Activated CD8-positive, alpha-beta memory T cell treated with anti-CD3 and anti-CD28 coated beads, Interleukin-2, amount 10 ng/mL, durations not matched to agents 7 days and 5 days (primary cell): ENCODE measurements at places on chromosomes 12 and 14. TPM values are rescaled to one million over a fixed set of nuclear protein-coding genes. Genes with fewer than 3 reads are reported as not detected.
A peak's percentile ranks its signal among the peaks of the same experiment; 100 is the strongest.

TAS2R13 gene
- 0.45 TPM for total RNA-seq

ANO6 gene
- total RNA-seq = 21.7 TPM

PROX2 gene
- 0.44 TPM for total RNA-seq

- H3K27me3 ChIP-seq = no peaks in the 10 kb centered on the region
- H3K4me3 ChIP-seq = peak overlapping the region; percentile 95
- H3K36me3 ChIP-seq = peaks cover 23% of the 10 kb centered on the region
- H3K27ac ChIP-seq = no peak overlapping the region
- H3K4me1 ChIP-seq = peaks cover 21% of the 10 kb centered on the region
Observed at GRCh38 chr12:49187184-49187583, 1.7 kb downstream of the TUBA1A start.

GRCh38 chr12:67939611-67940010, 49.6 kb upstream of the IFNG-AS1 start:
- H3K4me3 ChIP-seq = no peak overlapping the region
- H3K36me3 ChIP-seq = no peaks in the 10 kb centered on the region
- H3K4me1 ChIP-seq = no peaks in the 10 kb centered on the region
- H3K27me3 ChIP-seq = peaks cover 10% of the 10 kb centered on the region
- no peak overlapping the region for H3K27ac ChIP-seq
- DNase-seq = no peak

- peaks cover 17% of the 10 kb centered on the region for H3K4me1 ChIP-seq
- no peaks in the 10 kb centered on the region for H3K27me3 ChIP-seq
- H3K36me3 ChIP-seq = no peaks in the 10 kb centered on the region
- no peak for DNase-seq
Observed at GRCh38 chr12:57452181-57452936, 2.7 kb upstream of the INHBE start.

DNA sequence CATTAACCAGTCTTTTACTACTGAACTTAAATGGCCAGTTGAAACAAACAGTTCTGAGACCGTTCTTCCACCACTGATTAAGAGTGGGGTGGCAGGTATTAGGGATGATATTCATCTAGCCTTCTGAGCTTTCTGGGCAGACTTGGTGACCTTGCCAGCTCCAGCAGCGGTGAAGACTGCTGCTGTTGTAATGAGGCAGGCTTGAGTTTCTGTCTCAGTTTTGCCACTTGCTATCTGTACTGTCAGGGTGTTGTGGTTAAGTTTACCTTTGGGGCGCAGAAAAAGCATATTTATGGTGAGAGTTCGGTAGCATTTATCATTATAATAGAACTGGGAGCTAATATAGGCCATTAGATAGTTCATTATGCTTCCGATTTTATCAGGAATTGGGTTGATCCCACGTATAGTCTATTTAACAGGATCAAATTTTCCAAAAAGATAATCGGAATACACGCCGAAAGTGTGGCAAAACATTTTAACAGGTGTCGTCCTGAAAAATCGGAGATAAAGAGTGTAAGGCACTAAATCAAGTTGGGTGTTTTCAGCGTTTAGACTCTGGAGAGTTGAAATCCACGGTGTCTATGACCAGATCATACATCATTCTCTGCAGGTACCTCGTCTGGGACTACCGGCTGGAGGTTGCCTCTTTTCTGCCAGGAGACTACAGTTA, 688 bp upstream of the NECAP1 start:
- H3K27me3 ChIP-seq = no peaks in the 10 kb centered on the region
- peaks cover 53% of the 10 kb centered on the region for H3K4me1 ChIP-seq
- peaks cover 19% of the 10 kb centered on the region for H3K36me3 ChIP-seq
- DNase-seq = peak; percentile 57

DNA sequence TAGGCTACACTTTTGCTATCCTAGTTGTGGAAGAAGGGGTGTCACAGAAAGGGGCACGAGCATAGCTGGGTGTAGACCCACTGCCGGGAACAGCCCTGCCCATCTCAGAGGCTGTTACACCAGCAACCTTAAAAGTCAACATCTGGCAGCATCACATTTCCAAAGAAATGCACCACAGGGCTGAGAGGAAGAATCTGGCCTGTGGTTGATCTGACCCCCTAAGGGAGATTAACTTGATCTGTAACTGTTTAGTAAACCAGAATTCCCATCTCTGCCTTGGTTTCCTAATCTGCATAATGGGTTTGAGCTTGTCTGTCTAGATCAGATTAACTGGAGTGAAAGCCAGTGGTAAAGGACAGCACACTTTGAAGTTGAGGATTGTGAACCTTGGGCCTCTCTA, 1.3 kb downstream of the LRP1-AS start:
- no peaks in the 10 kb centered on the region for H3K4me1 ChIP-seq
- no peak for DNase-seq
- H3K27me3 ChIP-seq = no peaks in the 10 kb centered on the region
- no peaks in the 10 kb centered on the region for H3K36me3 ChIP-seq

- no peak for DNase-seq
- H3K27me3 ChIP-seq = no peaks in the 10 kb centered on the region
- H3K36me3 ChIP-seq = no peaks in the 10 kb centered on the region
- no peak overlapping the region for H3K4me3 ChIP-seq
- no peak overlapping the region for H3K27ac ChIP-seq
Observed at GRCh38 chr12:115232455-115233156, 548.6 kb upstream of the TBX3 start.

GRCh38 chr14:68513838-68514607, 278.8 kb downstream of the ZFP36L1 start:
- no peaks in the 10 kb centered on the region for H3K27me3 ChIP-seq
- no peak overlapping the region for H3K27ac ChIP-seq
- DNase-seq = no peak

DNA sequence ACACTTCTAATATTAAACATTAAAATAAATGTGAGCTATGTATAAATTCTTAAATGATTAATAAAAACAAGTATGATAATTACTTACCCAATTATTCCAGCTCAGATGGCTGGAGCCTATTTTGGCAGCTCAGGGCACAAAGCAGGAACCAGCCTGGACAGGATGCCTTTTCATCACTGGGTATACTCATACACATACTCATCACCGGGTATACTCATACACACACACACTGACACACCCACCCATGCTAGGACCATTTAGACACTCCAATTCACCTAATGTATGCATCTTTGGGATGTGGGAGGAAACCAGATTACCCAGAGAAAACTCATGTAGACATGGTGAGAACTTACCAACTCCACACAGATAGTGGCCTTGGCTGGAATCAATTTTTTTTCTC, 57.9 kb upstream of the CNOT2 start:
- no peak overlapping the region for H3K4me3 ChIP-seq
- H3K27ac ChIP-seq = no peak overlapping the region
- no peak for DNase-seq
- peaks cover 3% of the 10 kb centered on the region for H3K27me3 ChIP-seq
- no peaks in the 10 kb centered on the region for H3K4me1 ChIP-seq

DNA sequence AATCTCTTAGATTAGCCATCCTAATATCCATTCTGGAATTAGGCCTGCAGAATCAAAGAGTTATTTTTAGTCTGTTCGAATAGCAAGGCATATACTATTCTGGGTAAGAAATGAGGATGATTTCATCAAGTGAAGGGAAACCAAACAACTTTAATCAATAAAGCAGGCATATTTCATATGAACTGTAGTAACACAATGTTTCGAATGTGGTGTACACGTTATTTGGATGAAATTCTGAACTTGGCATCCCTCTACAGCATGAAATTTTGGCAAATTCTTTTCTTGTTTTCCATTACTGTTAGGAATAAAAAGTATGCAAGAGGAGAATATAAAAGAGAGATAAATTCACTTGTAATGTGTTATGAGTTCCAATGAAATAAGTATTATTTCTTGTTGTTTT, 1233.3 kb upstream of the SEL1L start:
- no peak overlapping the region for H3K4me3 ChIP-seq
- DNase-seq = no peak
- no peaks in the 10 kb centered on the region for H3K27me3 ChIP-seq
- H3K27ac ChIP-seq = no peak overlapping the region

DNA sequence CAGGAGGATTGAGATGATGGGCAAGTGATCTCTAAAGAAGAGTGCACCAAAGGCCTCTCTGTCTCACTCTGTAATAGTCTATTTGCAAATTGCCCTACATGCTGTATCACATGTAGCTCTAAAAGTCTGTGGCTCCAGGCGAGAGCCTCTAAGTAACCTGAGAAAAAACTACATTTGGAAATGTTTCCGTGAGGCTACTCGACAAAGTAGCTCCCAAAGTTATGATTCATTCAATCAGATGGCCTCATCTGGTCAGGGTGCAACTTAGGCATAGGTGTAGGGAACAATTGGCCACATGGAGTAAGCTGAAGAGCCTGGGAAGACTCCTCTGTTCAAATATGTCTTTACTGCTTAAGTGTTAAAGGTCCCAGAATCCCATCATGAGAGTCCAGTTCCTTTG, 155.4 kb upstream of the PLEKHG7 start:
- no peak overlapping the region for H3K4me3 ChIP-seq
- DNase-seq = no peak
- H3K4me1 ChIP-seq = no peaks in the 10 kb centered on the region
- H3K36me3 ChIP-seq = peaks cover 5% of the 10 kb centered on the region
- H3K27me3 ChIP-seq = no peaks in the 10 kb centered on the region
